ENCODE measurements at places on chromosomes 13 and 19. TPM values are rescaled to one million over a fixed set of nuclear protein-coding genes. Genes with fewer than 3 reads are reported as not detected.

Gene TEX29
- total RNA-seq, result 0.69 TPM

Gene KLHL1
- 0.05 TPM for total RNA-seq

Gene TRPC4
- 31.7 TPM for total RNA-seq

Gene MAST3
- 15.1 TPM for total RNA-seq

- DNase-seq, result no peak
Measured at GRCh38 chr13:74153316-74153715, 19.1 kb upstream of the KLF12 start.

DNA sequence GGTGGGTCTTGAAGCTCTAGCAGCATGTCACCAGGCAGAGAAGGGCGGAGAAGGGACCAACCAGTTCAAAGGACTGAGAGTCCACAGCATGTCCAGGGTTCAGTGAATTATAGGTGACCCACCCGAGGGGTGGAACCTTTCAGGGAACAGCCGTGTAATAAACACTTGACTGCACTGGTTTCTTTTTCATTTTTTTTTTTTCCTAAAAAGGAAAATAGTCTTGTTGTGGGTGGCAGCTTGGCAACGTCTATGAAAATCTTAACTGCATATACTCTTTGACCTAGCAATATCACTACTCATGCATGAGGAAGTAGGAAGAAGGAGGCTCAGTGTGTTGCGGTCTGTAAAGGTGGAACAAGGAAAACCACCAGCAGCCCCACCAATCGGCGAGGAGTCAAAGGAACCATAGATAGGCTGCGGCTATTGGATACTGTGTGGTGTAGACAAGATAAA, 13.0 kb upstream of the MYH14 start:
- no peak for DNase-seq

DNA sequence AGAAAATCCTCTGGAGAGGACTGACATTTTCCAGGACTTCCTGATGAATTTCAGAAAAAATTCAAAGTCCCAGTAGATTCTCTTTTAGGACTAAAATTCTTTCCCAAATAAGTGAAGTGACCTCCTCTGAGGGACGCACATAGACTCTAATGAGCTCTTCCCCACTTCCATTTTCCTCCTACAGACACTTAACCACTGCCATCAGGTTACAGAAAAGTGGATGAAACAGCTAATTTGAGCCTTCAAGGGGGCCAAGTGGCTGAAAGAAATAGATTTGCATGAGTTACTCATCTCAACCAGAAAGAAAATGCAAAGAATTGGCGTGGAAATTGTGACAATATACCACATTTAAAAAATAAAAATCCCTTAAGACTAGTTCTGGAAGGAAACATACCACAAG, 185.3 kb upstream of the EDNRB start:
- no peak for DNase-seq

- peak; percentile 94 for DNase-seq
Measured at GRCh38 chr19:52028027-52028779, at the start of gene ZNF614. Gene ZNF614, minus strand, starts transcription at chr19:52028379. Its CDS starts 2,634 bp downstream, at chr19:52025745.

GRCh38 chr13:20570517-20570916, 3.6 kb downstream of the IFT88 start:
- DNase-seq, result no peak

GRCh38 chr19:33134571-33135041, 2.7 kb downstream of the WDR88 start:
- peak; percentile 80 for DNase-seq
